Activated CD8-positive, alpha-beta memory T cell treated with anti-CD3 and anti-CD28 coated beads for 1 hour (primary cell): ENCODE measurements at places on chromosomes 3 and 15.
A peak's percentile ranks its signal among the peaks of the same experiment; 100 is the strongest.

GRCh38 chr3:79846148-79846933 is 78.5 kb upstream of the ROBO1 start:
- DNase-seq: no peak

DNA sequence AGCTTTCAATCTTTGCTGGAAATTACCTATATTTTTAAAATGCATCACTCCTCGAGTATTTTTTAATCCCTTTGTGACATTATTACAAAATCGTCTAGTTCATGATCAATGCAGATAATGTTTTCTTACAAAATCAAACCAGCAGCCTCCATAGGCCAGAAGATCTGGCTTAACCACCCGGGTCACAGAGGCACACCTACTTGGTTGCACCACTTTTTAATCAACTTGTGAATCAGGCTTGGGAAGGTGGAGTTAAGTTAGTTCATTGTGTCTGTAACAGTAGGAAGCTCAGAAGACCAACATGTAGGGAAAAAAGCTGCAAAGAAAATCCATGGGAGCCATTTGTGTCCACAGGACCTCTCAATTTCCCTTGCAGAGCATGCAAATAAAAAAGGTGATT is 148.0 kb downstream of the TP63 start:
- no peak for DNase-seq

- DNase-seq: no peak
Observed at GRCh38 chr3:5162102-5162501, 25.4 kb upstream of the EDEM1 start.

DNA sequence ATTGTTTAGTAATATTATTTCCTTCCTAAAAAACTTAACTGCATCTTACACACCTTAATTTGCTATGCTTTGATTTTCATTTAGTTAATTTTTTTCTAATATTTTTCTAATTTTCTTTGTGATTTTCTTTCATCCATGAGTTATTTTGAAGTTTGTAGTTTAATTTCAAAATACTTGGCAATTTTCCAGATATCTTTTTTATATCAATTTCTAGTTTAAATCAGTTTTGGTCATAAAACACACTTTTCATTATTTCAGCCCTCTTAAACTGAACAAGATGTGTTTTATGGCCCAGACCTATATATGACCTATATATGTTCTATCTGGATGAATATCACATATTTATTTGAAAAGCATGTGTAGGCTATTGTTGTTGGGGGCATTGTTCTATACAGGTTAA is 759.9 kb upstream of the SGO1 start:
- no peak for DNase-seq

DNA sequence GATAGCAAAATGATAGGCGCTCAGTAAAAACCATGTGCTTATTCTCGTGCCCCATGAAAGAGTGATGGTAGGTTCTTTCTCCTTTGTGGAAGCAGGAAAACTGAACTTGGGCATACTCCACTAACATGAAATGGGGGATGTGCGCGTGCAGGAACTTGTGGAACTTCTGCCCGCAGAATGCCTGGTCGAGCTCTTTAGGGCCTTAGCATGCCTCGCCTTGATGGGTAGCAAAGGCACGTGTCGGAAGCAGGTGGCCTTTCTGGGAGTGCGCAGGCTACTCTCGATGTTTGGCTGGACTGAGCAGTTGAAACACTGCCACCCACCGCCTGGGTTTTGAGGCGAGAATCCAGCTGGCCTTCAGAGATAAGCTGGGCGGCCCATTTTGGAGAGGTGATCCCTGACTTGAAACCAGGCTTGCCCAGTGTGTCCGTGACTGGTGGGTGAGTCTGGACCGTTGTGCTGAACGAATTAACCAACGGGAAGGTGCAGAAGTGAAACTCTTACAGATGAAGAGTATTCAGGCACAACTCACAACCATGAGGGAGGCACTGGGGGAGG is 842 bp downstream of the PCCB start:
- peak; percentile 4 for DNase-seq
